ENCODE measurements at places on chromosomes 2 and 18. TPM values are rescaled to one million over a fixed set of nuclear protein-coding genes. Genes with fewer than 3 reads are reported as not detected.

Gene IL1F10
- total RNA-seq = not detected

Gene RELCH
- total RNA-seq = 46.3 TPM

DNA sequence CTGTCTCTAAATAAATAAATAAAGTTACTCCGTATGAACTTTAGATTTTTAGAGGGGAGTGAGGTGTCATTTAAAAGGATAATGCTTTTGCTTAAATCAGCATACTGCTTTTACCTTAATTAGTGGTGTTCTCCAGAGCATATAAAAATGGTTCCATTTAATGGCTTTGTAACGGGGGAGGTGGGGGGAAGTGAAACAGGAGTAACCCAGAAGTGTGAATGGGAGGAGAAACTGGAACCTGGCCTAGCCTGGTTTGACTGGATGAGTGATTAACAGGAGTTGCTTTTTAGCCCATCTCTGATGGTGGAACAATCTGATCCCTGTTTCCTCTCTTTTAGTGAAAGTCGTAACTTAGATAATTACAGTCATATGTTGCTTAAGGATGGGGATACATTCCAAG, 1.6 kb downstream of the CNDP2 start:
- H3K27me3 ChIP-seq = no peaks in the 10 kb centered on the region
- no peak for DNase-seq
- H3K27ac ChIP-seq = peak overlapping the region; percentile 88
- peaks cover 11% of the 10 kb centered on the region for H3K36me3 ChIP-seq

Gene POMC
- total RNA-seq = 6.1 TPM

DNA sequence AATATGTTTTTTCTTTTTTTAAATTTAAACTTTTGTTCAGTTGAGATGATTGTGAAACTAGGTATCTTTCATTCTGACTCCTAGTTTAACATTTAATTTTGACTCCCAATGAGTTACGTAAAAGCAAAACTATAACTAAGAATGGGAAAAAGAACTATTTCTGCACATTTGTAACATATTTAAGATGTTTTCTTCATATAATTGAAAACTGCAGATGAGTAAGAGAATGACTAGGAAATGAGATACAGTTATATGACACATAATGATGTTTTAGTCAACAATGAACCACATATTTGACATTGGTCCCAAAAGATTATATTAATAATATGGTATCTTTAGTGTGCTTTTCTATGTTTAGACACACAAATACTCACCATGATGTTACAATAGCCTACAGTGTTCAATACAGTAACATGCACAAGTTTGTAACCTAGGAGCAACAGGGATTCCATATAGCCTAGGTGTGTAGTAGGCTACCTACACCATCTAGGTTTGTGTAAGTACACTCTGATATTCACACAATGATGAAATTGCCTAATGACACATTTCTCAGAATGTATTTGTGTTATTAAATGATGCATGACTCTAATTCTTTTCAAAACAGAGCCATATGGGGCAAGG, 12.6 kb downstream of the ERMN start:
- no peak overlapping the region for H3K4me3 ChIP-seq
- no peak overlapping the region for H3K27ac ChIP-seq
- H3K36me3 ChIP-seq = no peaks in the 10 kb centered on the region

DNA sequence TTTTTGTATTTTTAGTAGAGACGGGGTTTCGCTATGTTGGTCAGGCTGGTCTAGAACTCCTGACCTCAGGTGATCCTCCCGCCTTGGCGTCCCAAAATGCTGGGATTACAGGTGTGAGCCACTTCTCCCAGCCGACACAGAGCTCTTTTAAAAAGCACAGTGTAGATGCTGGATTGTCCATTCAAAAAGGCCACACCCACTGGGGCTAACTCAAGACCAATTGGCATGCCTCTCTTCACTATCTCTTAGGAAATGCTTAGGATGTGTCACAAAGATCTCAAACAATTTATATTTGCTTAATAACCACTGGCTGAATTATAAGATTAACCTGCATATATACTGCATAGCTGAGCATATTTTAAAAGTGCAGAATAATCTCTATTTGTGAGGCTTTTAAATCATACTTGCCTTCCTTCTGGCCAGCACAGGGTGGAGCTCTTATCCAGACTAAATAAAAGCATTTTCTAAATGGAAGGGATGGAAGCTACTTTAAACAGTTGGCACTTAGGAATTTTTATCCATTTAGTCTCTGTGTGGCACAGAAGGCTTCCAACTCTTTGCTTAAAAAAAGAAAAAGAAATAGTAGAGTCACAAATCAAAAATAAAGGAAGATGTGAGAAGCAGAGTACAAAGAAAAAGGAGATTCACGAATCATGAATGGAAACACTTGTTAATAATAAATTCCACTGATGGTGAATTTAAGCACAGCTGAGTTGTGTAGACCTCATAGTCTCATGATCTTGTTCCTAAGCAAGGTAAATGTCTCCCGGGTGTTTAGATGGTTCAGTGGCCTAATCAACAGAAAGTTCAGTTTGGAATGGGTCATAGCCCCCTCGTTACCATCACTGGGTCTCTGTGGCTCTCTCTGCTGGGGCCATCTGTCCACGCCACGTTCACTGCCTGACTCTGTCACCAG, 22.4 kb downstream of the CRYGD start:
- no peak for DNase-seq
- peaks cover 3% of the 10 kb centered on the region for H3K27me3 ChIP-seq
- peak overlapping the region; percentile 5 for H3K4me3 ChIP-seq
- peak overlapping the region; percentile 28 for H3K27ac ChIP-seq
- peaks cover 20% of the 10 kb centered on the region for H3K4me1 ChIP-seq

GRCh38 chr18:8709248-8710059, 4.1 kb downstream of the MTCL1 start:
- peaks cover 50% of the 10 kb centered on the region for H3K27me3 ChIP-seq
- no peaks in the 10 kb centered on the region for H3K36me3 ChIP-seq
- peaks cover 8% of the 10 kb centered on the region for H3K4me1 ChIP-seq
- DNase-seq = no peak

GRCh38 chr2:48548840-48549239, 18.9 kb downstream of the STON1 start:
- peaks cover 3% of the 10 kb centered on the region for H3K27me3 ChIP-seq
- H3K4me3 ChIP-seq = no peak overlapping the region
- H3K27ac ChIP-seq = no peak overlapping the region
- H3K36me3 ChIP-seq = peaks cover 2% of the 10 kb centered on the region
- DNase-seq = no peak
- no peaks in the 10 kb centered on the region for H3K4me1 ChIP-seq

Gene SLC9A4
- total RNA-seq = 0.06 TPM

Gene TLX2
- total RNA-seq = 0.88 TPM

GRCh38 chr2:201275990-201276389, 15.7 kb downstream of the CASP8 start:
- no peak overlapping the region for H3K27ac ChIP-seq
- peaks cover 59% of the 10 kb centered on the region for H3K36me3 ChIP-seq
- H3K27me3 ChIP-seq = no peaks in the 10 kb centered on the region
- DNase-seq = no peak
- no peak overlapping the region for H3K4me3 ChIP-seq

Gene MTHFD2
- 127 TPM for total RNA-seq

- no peak for DNase-seq
- no peaks in the 10 kb centered on the region for H3K36me3 ChIP-seq
- no peak overlapping the region for H3K4me3 ChIP-seq
- no peaks in the 10 kb centered on the region for H3K4me1 ChIP-seq
Observed at GRCh38 chr2:154934213-154934612, 235.7 kb downstream of the KCNJ3 start.

DNA sequence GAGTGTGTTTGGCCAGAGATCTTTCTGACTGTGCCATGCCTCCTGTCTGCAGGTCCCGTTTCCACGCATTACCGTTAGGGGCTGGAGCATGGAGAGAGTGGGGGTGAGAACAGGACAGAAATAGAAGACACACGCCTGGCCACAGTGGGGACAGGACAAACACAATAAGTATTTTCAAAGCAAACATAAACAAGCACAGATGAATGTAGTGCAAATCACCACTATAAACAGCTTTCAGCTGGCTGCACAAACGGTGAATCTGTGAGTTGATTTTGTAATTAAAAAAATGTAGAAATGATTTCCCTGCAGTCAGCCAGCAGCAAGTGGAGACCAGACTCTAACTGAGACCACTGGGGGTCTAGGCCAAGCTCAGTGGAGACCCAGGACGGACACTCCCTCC, 6.8 kb downstream of the KCNK3 start:
- H3K27me3 ChIP-seq = peaks cover 28% of the 10 kb centered on the region
- no peak for DNase-seq
- no peak overlapping the region for H3K27ac ChIP-seq
- H3K4me1 ChIP-seq = no peaks in the 10 kb centered on the region
- no peak overlapping the region for H3K4me3 ChIP-seq
- H3K36me3 ChIP-seq = no peaks in the 10 kb centered on the region

DNA sequence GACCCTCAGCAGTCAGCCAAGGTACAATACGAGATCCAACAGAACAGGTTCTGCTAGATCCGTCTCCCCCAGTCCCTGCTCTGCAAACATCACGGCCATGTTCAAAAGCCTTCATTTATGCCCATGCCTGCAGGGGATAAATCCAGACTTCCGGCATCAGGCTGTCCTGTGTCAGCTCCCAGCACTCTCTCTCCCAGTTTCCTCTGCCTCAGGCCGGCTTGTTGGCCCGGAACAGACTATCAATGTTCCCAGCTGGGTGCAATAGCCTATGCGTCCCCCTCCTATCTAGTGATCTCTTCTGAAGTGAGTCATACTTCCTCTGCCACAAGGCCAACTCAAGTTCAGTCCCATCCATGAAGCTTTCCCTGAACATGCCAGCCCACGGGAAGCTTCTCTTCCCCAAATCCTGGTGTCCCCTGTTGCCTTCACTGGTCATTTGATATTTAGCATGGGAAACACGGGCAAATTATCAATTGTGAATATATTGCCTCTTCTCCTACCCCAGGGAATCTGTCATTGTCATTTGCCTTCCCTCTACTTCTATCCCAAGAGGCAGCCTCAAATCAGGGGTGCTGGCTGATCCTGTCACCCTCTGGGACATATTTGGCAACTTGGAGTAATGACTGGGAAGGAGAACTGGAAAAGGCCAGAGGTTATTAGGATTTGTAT, 51.1 kb downstream of the CAPN13 start:
- no peaks in the 10 kb centered on the region for H3K4me1 ChIP-seq
- no peaks in the 10 kb centered on the region for H3K36me3 ChIP-seq
- H3K27ac ChIP-seq = no peak overlapping the region
- no peak for DNase-seq

Gene DSG3
- not detected for total RNA-seq

GRCh38 chr18:24176727-24177416, 38.0 kb downstream of the CABYR start:
- no peak overlapping the region for H3K27ac ChIP-seq
- H3K4me3 ChIP-seq = no peak overlapping the region
- H3K27me3 ChIP-seq = peaks cover 2% of the 10 kb centered on the region
- H3K36me3 ChIP-seq = no peaks in the 10 kb centered on the region
- peak; percentile 33 for DNase-seq

DNA sequence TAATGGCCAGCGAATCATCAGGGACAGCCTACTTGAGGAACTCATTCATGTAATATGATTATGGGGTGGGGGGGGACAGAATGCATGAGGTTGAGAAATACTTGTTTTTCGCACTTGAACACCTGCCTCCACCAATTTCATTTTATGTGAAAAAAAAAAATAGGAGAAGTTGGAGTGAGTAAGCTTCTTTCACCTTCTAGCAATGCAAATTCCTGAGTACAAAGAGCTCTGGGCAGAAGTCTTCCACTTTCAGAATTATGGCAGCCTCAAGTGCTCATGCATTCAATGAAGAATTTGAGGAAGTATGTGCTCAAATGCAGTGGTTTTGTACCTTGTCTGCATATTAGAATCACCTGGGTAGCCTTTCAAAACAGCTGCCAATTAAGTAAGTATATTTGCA, 40.1 kb upstream of the GPD2 start:
- H3K27me3 ChIP-seq = peaks cover 3% of the 10 kb centered on the region
- no peak overlapping the region for H3K4me3 ChIP-seq
- H3K36me3 ChIP-seq = no peaks in the 10 kb centered on the region
- H3K4me1 ChIP-seq = peaks cover 28% of the 10 kb centered on the region
- no peak for DNase-seq

Gene LYPD6B
- total RNA-seq = not detected

DNA sequence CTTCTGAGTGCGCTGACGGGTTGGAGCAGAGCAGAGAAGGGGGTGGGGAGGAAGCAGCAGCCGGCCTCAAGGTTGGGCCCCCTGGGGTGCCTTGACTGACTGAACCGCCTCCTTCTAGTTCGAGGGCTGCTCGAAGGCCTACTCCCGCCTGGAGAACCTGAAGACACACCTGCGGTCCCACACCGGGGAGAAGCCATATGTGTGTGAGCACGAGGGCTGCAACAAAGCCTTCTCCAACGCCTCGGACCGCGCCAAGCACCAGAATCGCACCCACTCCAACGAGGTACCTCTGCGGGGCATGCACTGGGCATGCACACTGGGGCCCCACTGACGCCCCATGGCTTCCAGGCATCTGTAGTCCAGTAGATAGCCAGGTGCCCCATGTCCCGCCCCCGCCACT, 246.9 kb downstream of the GLI2 start:
- no peaks in the 10 kb centered on the region for H3K4me1 ChIP-seq
- no peaks in the 10 kb centered on the region for H3K36me3 ChIP-seq
- DNase-seq = no peak
- H3K27ac ChIP-seq = no peak overlapping the region
- H3K4me3 ChIP-seq = no peak overlapping the region

GRCh38 chr2:111678651-111679050, 205.3 kb downstream of the ANAPC1 start:
- no peak for DNase-seq
- no peaks in the 10 kb centered on the region for H3K36me3 ChIP-seq
- H3K27me3 ChIP-seq = peaks cover 19% of the 10 kb centered on the region

GRCh38 chr18:62318228-62319180, 6.6 kb upstream of the TNFRSF11A start:
- no peak overlapping the region for H3K4me3 ChIP-seq
- H3K27me3 ChIP-seq = peaks cover 38% of the 10 kb centered on the region
- no peak for DNase-seq
- no peaks in the 10 kb centered on the region for H3K4me1 ChIP-seq
- H3K36me3 ChIP-seq = no peaks in the 10 kb centered on the region

GRCh38 chr18:63445037-63445436, 22.8 kb upstream of the VPS4B start:
- peaks cover 1% of the 10 kb centered on the region for H3K4me1 ChIP-seq
- H3K27ac ChIP-seq = no peak overlapping the region
- no peak overlapping the region for H3K4me3 ChIP-seq
- no peaks in the 10 kb centered on the region for H3K36me3 ChIP-seq
- H3K27me3 ChIP-seq = peaks cover 10% of the 10 kb centered on the region
- DNase-seq = no peak

DNA sequence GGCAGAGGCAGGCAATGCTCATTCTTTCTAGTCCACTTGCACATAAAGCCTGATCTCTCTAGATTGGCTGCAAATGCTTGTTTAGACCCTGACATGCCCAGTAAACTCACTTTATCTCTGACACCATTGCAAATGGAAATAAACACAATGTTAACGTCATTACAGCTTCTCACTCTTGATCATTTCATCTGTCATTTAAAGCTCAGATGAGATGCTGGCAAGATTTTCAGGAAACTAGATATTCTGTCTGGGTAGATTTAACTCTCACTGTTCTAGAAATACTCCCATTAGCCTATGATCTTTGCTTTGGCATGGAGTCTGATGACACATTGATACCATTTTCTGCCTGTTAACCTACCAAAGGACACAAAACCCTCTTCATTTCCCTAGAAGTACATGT, 320.7 kb upstream of the HNRNPA3 start:
- H3K27ac ChIP-seq = no peak overlapping the region
- H3K36me3 ChIP-seq = no peaks in the 10 kb centered on the region
- H3K27me3 ChIP-seq = peaks cover 3% of the 10 kb centered on the region
- peaks cover 5% of the 10 kb centered on the region for H3K4me1 ChIP-seq

- no peak overlapping the region for H3K4me3 ChIP-seq
- H3K36me3 ChIP-seq = no peaks in the 10 kb centered on the region
- H3K4me1 ChIP-seq = no peaks in the 10 kb centered on the region
- DNase-seq = no peak
Observed at GRCh38 chr18:42929181-42929580, 186.3 kb downstream of the RIT2 start.

Data from activated naive CD8-positive, alpha-beta T cell treated with anti-CD3 and anti-CD28 coated beads, Interleukin-2, amount 10 ng/mL, durations not matched to agents 7 days and 5 days (primary cell).